ENCODE measurements at places on chromosomes 11 and 22.

DNA sequence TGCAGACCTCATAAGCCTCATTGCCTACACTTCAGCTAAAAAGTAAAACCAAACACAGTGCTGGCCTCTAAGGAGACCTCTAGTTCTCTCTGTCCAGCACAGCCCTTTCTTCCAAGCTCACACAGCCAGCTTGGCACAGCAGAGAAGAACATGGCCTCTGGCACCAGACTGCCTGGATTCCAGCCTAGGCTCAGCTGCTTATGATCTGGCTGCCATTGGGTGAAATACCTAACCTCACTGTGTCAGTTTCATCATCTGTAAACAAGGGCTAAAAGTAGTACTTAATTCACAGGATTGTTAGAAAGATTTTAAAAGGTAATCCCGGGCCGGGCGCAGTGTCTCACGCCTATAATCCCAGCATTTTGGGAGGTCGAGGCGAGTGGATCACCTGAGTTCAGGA lies 9.9 kb upstream of the ACER3 start:
- DNase-seq = no peak

DNA sequence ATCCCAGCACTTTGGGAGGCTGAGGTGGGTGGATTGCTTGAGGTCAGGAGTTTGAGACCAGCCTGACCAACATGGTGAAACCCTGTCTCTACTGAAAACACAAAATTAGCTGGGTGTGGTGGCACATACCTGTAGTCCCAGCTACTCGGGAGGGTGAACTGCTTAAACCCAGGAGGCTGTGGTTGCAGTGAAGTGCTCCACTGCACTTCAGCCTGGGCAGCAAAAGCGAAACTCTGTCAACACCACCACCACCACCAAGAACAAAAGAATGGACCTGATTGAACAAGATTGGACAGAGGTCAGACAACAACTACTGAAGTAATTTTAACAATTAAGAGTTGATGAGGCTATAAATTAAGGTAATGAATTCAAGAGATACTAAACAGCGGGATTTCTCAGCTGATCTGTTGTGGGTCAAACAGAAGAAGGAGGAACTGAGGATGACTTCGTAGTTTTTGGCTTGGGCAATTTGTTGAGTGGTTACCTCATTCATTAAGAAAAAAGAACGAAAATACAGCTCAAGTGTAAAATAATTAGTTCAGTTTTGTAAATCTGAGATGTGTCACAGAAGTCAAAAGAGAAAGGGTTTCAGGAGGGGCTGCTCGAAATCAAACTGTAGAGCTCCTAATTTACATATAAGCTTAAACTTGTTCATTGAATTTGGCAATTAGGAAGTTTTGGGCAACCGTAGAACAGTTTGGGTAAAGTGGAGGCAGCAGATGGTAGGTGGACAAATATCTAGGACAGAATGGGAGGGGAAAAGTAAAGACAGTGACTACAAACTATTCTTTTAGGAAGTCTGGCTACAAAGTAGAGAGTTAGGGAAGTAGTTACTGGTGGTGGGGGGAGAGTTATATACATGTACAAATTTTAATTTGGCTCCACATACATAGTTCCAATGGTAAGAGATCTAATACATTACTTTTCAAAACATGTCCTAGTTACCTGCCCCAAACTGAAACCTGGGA lies 4.5 kb downstream of the IL18 start:
- DNase-seq = no peak

DNA sequence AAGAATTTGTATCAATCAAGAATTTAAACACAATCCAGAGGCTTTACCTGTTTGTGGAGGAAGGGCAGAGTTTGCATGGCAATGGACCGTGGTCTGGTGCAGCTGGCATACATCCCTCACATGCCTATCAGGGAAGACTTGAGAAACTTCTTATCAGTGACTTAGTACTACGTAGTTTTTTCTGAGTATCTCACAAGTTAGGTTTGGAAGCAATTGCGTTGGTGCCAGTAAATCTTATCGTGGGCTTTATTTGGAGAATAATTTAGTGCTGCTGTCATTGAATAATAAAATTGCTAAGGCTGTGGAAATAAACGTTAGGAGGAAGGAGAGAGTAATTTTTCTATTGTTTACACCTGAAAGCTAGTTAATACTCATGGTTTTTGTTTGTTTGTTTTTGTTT lies 72.3 kb downstream of the PRMT3 start:
- DNase-seq = no peak

DNA sequence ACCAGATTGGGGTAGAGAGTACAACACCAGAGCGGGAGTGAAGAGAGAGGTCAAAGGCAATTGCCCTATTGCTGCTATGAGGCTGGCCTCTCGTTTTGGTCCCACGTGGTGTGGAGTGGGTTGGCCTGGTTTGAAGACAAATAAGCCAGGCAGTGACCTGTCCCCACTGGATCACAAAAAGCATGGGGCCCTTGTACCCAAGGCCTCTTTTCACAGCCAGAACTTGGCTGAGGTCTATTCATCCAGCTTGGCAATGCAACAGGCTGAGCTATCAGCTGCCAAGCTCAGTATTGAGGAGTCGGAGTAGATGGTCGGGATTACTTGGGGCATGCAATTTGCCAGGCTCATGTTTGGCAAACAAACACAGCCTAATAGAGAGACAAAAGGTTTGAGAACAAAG lies 19.2 kb upstream of the GALNT18 start:
- DNase-seq = no peak

- no peak for DNase-seq
Observed at GRCh38 chr11:118090545-118091162, 3.9 kb upstream of the SMIM35 start.

GRCh38 chr11:134528453-134528852 lies 116.4 kb upstream of the B3GAT1 start:
- DNase-seq = no peak

DNA sequence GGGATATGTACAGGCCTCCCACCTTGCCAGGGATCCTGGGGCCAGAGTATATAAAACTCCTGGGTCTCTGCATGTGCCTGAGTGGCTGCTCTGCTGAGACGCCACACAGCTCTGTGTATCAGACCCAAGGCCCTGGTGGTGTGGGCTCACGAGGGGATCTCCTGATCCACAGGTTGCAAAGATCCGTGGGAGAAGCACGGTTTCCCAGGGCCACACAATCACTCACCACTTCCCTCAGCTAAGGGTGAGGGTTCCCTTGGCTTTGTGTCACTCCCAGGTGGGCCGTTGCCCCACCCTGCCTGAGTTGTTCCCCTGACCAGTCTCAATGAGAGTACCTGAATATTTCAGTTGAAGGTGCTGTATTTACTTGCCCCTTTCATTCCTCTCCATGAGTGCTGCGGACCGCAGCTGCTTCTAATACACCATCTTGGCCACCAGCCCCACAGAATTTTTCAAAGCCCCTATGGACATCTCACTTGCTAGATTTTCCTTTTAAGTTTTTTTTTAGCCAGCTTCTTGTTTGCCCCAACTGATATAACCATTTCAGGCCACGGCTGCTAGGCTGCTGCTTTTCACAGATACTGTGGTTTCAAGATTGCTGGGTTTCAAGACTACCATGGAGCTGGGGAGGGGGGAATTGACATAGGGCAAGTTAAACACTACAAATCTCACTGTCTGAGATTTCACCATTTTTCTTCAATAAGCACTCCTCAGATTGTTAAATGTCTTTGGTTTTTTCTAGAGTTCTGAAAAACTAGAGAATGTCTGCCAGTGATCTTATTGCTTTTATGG lies 13.7 kb upstream of the DEPDC7 start:
- no peak for DNase-seq

DNA sequence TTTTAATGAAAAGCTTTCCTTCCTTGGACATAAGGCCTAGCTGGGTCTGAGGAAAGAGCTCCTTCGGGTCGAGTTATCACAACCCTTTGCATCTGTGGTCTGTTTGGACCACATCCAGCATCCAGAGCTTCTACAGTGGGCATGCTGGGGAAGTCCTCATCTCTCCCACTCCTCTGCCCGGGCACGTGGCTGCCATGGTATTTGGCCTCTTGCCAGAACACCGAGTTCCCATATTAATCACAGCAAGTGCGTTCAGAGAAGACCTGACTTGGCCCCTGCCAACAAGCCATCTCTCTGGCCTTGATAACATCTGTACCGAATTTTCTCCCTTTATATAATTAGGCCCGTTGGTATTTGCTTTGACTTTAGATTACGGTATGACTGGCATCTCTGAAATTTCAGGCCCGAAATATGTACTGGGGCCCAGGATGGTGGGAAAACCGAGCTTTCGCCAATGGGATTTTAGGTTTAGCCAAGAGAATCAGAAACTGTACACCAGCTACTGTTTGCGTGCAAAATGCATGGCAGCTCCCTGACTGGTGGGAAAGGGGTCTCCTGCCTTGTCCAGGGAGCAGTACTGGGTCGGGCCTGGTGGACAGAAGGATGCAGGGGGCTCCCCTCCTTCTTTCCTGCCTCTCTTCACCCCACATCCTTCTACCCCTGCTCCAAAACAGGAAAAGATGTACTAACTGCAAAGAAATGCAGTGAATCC lies 90.0 kb downstream of the MICAL2 start:
- DNase-seq = peak; percentile 21

- no peak for DNase-seq
Observed at GRCh38 chr11:31798554-31799434, 12.3 kb downstream of the PAX6 start.

DNA sequence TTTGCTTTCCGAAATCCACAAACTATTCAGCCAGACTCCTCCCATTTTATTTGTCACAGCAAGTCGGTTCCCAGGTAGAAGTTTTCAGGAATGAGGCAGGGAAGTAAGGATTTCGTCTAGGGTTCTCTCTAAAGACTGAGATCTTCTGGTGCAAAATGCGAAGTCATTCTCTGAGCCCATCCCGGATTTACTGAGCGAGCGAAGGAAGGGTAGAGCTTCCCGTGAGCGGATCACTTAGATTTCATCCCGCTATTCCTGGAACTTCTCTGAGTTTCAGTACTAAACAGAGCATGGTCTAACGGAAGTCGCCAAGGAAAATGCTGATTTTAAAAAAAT lies 3.1 kb upstream of the CALCA start:
- no peak for DNase-seq

DNA sequence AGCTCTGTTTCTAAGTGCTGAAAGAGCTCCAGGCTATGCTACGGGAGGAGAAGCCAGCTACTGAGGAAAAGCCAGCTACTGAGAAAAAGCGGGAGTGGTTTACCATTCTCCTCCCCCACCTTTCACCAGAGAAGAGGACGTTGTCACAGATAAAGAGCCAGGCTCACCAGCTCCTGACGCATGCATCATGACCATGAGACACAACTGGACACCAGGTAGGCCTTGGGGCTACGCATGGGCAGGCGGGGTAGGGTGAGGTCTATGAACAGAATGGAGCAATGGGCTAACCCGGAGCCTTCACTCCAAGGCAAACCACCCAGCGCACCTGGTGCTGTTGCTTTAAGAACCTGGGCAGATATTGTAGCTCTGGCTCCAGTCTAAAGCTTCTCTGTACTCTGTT lies 1.1 kb downstream of the IL18BP start:
- DNase-seq = no peak

DNA sequence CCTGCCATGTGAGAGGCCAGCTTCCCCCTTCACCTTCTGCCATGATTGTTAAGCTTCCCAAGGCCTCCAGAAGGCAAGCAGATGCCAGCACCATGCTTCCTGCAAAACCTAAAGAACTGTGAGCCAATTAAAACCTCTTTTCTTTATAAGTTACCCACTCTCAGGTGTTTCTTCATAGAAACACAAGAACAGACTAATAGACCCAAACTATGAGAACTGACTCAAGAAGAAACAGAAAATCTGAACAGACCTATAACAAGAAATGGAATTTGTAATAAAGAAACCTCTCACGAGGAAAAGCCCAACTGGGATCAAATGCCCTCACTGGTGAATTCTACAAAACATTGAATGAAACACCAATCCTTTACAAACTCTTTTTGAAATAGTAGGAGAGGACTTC lies 12.0 kb downstream of the NPAT start:
- no peak for DNase-seq

GRCh38 chr11:118497831-118498230 lies 29.4 kb upstream of the TTC36 start:
- DNase-seq = no peak

GRCh38 chr11:15774388-15774939 lies 581.9 kb downstream of the SOX6 start:
- no peak for DNase-seq

DNA sequence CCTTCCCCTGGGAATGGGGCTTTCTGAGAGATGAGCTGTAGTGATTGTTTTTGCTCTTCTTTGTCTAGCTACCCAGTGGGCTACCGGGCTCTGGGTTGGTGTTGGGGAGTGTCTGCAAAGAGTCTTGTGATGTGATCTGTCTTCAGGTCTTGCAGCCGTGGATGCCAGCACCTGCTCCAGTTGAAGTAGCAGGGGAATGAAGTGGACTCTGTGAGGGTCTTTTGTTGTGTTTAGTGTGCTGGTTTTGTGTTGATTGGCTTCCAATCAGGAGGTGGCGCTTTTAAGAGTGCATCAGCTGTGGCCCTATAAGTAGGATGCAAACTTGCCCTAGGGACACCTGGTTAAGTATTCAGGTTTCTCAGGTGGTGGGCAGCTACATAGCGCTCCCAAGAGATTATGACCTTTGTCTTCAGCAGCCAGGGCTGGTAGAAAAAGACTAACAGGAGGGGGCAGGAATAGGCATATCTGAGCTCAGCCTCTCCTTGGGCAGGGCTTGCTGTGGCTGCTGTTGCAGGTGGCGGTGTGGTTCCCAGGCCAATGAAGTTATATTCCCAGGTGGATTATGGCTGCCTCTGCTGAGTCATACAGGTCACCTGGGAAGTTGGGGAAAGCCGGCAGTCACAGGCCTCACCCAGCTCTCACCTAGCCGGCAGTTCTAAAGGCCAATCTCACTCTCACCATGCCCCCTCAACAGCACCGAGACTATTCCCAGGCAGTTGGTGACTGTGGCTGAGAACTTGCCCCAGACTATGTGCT lies 315.7 kb upstream of the C11orf87 start:
- no peak for DNase-seq

- no peak for DNase-seq
Observed at GRCh38 chr11:24056051-24056450, 440.8 kb upstream of the LUZP2 start.

DNA sequence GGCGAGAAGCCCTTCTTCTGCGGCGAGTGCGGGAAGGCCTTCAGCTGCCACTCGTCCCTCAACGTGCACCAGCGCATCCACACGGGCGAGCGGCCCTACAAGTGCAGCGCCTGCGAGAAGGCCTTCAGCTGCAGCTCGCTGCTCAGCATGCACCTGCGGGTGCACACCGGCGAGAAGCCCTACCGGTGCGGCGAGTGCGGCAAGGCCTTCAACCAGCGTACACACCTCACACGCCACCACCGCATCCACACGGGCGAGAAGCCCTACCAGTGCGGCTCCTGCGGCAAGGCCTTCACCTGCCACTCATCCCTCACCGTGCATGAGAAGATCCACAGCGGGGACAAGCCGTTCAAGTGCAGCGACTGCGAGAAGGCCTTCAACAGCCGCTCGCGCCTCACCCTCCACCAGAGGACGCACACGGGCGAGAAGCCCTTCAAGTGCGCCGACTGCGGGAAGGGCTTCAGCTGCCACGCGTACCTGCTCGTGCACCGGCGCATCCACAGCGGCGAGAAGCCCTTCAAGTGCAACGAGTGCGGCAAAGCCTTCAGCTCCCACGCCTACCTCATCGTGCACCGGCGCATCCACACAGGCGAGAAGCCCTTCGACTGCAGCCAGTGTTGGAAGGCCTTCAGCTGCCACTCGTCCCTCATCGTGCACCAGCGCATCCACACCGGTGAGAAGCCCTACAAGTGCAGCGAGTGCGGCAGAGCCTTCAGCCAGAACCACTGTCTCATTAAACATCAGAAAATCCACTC lies 12.2 kb downstream of the ZNF74 start:
- DNase-seq = no peak

GRCh38 chr22:37230673-37231405 lies 13.2 kb downstream of the RAC2 start:
- DNase-seq = no peak
